ENCODE measurements at places on chromosomes 5 and 9.

- no peak for ATAC-seq
These were observed 988 bp downstream of the SHISAL2B start for GRCh38 chr5:64691291-64691690.

- no peak for ATAC-seq
These were observed 321.1 kb downstream of the ARRDC3 start for GRCh38 chr5:91061946-91062562.

DNA sequence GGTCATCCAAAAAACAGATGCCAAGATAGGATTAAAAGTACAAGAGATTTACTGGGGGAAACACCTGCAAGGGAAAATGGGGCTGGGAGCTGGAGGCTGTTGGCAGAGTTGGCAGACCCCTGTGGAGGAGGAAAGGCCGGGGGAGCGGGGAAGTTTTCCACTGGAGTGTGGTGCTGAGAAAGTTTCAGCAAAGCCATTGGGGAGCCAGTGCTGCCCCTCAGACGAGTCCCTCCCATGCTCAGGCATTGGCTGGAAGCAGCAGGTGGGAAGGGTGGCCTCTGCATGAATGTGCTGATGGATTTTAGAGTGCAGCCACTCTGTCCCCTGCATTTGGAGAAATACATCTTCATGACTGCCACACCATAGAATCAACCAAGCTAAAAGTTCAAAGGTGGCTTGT, 52.8 kb downstream of the TTC1 start:
- ATAC-seq: no peak

DNA sequence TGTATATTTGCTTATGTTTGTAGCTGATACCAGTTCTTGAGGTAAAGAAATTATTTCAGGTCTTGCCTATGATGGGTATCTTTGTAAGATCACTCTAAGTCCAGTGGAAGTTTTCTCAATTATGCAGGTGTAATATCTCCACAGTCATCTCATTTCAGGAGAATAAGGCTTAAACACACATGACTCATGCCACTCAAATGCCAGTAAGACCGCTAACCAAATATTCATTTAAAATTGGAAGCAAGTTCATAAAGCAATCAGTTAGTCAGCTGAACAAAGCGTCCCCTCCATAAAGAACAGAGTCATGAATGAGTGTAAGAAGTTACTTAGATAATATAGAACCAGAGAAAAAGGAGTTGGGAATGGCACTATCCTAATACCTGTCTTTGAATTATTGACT, 248.7 kb downstream of the LURAP1L start:
- ATAC-seq: no peak

- ATAC-seq: no peak
These were observed 124.6 kb upstream of the MTAP start for GRCh38 chr9:21677834-21678233.

DNA sequence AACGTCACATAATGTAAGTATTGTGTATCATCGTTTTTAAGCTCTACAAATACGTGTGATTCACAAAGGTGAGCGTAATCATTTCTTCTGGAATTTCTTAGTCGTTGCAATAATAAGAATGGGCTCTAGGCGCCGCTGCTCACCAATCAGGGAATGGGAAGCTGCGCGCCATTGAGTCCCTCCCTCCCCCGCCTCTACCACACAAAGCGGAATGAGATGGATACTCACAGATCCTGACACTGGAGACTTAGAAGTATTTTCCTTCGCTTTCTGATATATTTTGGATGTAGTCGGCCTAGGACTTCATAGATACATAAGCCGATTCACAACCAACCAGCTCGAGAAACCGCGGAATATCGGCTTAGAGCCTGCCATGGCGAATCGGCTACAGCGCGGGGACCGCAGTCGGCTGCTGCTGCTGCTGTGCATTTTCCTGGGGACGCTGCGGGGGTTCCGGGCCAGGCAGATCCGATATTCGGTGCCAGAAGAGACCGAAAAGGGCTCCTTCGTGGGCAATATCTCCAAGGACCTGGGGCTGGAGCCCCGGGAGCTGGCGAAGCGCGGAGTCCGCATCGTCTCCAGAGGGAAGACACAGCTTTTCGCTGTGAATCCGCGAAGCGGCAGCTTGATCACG, at the start of gene PCDHGA11:
TSS of gene PCDHGA11 (plus strand) at position 197 of the 634 bp plus-strand sequence. CDS start at position 374, 177 bp downstream.
- no peak for ATAC-seq

DNA sequence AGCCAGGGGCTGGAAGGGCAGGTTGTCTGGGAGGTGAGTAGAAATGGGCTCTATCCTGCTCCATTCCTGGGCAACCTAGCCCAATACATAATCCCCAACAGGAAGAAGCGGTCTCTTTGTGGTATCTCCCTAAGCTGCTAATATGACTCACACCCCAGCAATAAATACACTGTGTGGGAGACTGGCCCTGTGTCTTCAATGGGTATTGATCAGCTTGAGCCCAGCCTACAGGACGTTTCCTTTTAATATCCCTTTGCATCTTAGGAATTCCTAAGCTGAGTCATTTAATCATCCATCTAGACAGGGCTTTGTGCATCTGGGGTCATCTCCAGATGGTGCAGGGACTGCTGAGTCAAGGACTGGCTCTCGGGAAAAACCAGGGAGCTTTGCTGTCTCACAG, 207.0 kb upstream of the PANK3 start:
- ATAC-seq: no peak

DNA sequence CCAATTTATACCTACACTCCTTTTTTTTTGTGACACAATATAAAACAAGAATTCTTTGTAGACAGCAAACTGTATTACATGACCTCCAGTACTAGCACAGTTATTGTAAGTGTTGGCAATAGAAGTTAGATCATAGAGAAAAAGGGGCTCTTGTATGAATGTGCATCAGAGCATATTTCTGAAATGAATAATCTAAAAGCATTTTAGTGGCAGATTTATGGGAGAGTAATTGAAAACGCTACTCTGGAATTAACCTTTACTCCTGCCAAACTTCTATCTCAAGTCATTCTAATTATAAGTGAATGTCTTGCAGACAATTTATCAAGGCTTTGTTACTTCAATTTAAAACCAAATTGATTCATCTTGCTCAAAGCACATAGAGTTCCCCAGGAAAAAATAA, 968.1 kb downstream of the TAF11L14 start:
- ATAC-seq: no peak

DNA sequence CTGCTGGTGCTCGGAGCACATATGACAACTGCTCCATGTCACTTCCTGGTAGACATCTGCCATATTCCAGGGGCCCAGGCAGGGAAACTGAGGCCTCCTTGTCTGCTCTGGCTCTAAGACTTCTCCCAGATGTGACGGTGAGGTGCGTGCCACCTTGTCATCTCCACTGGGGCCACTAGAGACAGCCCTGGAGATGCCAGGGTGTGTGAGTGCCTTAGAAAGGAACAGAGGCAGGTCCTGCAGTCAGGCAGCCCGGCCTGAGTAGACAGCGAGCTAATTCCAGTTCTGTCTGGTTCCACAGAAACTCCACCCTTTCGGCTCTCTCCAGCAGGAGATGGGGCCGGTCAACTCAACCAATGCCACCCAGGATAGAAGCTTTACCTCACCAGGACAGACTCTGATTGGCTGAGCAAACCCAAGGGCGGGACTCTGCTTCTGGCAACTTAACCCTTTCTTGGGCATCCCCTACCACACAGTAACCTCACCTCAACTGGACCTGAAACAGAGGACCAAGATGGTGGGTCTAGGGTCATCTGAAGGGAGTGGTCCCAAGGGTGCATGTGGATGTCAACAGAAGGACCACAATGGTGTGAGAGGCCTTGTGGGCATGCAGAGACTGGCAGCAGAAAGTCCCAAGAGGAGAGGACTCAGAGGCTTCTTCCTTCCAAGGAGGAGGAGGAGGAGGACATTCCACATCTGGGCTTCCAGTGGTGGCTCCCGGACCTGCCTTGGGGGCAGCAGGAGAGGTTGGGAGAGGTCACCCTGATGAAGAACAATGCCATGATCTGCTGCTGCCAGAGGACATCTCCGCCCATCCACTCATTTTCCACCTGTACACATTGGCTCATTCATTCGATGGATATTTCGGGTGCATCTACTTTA, 77.7 kb downstream of the RGS3 start:
- peak; percentile 96 for ATAC-seq

Data from SK-N-SH treated with all-trans-retinoic acid at 6 μM for 48 hours (cell line).